ENCODE measurements at places on chromosomes 13 and 19.

GRCh38 chr19:50329146-50329925 lies at the start of gene KCNC3:
Gene KCNC3, minus strand, starts transcription at chr19:50329377. Its CDS starts 295 bp downstream, at chr19:50329082.
- peak; percentile 57 for DNase-seq

DNA sequence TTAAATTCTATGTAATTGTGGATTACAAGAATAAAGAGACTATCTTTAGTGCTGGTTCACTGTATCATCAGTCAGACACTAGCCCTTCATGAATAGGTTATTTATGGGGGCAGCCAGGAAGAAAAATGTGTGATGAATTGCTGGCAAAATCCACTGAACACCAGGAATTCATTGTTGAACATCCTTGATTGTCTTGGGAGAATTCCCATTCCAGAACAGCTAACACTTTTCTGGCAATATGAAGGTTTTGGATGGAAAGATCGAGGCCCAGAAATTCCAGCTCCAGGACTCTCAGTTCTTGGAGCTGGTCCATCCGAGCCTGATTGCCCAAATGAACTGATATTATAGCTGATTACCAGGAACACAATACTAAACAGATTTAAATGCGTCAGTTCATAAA lies 11.5 kb upstream of the SPART start:
- no peak for DNase-seq

DNA sequence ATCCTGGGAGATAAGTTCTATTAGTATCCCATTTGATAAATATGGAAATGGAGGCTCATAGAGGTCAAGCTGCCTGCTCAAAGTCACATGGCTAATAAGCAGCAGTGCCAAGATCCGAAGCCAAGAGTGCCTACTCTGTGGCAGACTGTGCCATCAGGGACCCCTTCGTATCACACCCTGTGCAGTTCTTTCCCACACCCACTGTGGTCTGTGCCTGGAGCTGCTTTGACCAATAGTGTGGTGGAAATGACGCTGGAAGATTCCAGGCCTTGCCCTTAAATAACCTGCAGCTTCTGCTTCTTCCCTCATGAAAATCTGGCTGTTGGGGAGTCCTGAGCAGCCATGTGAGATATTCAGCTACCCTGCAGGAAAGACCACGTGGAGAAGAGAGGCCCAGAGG lies 10.1 kb downstream of the OPA3 start:
- DNase-seq = no peak

DNA sequence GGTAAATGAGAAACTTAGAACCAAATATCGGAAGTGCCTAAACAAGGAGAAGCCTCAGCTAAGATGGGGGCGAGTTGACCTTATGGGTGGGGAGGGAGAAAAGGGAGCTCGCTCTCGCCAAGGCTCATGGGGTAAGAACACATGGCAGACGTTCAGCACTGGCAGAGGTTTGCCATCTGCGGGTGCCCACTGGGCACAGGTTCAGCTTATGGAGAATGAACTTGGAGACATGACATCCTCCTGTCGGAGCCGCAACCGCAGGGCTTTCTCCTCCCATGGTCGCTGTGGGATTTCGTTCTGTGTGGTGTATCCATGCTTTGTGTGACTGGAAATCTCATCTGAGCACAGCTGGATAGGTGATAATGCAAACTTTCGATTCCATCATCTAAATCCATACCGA lies 36.1 kb upstream of the PEPD start:
- no peak for DNase-seq

DNA sequence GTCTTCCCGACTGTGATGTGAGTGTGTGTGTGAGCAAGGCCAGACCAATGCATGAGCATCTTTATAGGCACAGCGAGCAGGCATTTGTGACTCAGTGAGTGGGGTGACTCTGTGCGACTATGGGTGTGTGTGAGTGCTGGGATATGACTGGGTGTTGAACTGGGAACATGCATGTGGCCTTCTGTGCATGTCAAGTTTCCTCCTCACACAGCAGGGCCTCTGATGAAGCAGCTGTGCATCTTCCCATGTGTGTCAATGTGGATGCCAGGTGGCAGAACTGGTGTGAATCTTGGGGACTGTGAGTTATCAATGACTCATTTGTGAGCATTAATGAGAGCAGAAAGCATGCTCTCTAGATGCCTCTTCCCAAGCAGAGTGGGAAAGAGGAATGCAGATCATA lies 12.1 kb upstream of the LGALS14 start:
- DNase-seq = no peak
